Left renal pelvis (tissue), 4 donors: ENCODE measurements at places on chromosomes 2 and 18.

- DNase-seq = no peak
These were observed 97.8 kb upstream of the PXDN start for GRCh38 chr2:1841903-1842791.

- DNase-seq = no peak
These were observed 24.2 kb downstream of the LIPG start for GRCh38 chr18:49585781-49586663.

DNA sequence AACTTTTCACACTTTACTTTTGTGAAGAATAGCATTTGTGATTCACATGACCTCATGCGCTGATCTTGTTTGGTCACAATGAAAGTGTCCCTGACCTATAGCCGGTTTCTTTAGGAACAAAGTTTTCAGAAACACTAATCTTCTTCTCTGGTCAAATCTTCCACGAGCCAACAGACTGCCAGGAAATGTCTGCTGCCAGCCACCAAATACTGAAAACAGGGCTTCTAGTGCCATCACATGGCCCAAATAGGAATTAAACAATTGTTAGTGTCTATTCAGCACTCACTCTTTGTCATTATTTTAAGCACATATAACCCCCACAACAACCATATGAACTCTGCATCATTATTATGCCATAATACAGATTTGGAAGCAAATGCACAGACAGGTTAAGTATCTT, 286.5 kb upstream of the SYT4 start:
- DNase-seq = no peak

DNA sequence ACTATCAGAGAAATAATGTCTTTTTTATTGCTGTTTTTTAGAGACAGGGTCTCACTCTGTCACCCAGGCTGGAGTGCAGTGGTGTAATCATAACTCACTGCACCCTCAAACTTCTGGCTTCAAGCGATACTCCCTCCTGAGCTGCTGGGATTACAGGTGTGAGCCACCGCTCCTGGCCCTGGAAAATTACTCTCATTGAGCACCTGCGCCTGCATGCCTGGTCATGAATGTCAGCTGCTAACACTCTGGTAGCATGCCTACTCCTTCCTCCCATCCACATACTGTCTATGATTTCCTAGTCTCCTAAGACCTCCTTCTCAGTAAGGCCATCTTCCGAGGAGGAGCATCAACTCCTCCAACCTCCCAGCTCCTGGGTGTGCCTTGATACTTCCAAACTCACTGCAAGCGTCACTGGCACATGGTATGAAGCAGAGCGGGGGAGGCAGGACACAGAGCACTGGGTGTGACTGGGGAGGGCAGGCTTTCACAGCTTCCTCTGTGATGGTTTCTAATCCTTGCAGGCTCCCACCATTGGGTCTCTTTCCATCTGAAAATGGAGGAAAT, 1.6 kb upstream of the MAP2 start:
- no peak for DNase-seq

DNA sequence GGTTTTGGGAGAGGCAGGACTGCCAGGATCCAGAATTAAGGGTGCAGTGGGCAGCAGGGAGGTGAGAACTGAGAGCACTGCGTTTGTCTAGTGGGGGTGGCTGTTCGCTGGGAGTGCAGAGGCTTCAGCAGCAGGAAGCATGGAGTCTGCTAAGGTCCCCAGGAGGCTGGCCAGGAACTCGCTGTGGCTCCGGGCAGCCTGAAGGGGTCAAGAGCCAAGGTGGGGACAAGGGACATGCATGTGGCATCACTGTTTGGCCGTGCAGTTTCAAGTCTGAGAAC, 43.2 kb upstream of the SEMA4C start:
- no peak for DNase-seq

- DNase-seq = no peak
These were observed 28.3 kb upstream of the ITGB6 start for GRCh38 chr2:160228141-160228917.

DNA sequence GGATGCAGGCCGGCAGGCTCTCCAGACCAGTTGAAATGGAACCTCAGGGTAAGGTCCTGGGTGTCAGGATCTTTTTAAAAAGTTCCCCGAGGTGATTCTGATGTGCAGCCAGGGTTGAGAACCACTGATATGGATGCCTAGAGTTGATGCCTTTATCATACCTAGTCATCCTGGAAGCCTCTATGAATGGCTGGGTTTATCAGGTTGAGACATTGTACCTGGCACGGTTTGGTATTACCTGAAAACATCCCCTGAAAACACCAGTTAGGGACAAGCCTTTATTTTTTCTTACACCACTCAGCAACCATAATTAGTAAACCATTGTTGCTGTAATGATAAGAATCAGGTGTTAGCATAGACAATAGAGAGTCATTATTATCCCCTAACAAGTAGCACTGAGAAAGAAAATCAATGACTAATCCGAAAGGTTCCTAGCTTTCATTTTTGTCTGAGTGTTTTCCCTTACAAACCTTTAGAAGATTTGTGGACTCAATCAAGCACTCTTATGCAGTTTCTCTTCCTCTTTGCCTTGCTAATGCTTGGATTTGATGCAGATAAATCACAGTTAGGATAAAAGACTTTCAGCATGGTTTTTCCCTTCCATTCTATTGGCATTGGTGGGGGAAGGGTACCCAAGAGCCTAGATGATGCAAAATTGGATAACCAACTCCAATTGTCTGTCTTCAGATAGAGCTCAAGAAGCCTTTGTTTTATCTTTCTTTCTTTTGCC, 116.5 kb upstream of the LYPD6 start:
- DNase-seq = no peak

DNA sequence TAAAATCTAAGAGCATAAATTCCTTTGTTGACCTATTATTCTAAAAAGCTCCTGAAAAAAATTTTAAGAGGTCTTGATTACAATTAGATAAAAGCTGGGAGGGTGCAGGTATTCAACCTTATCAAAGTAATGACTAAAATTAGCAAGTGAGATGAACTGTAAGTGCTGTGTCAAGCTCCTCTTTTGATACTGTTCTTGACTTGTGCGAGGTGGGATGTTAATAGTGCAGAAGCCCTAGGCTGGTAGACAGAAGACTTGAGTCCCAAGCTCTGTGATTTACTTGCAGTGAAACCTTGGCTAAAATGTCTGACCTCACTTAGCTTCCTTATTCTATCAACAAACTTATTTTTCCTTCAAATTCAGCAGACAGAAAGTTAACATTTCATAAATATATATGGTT, 637.5 kb downstream of the DSC3 start:
- no peak for DNase-seq

DNA sequence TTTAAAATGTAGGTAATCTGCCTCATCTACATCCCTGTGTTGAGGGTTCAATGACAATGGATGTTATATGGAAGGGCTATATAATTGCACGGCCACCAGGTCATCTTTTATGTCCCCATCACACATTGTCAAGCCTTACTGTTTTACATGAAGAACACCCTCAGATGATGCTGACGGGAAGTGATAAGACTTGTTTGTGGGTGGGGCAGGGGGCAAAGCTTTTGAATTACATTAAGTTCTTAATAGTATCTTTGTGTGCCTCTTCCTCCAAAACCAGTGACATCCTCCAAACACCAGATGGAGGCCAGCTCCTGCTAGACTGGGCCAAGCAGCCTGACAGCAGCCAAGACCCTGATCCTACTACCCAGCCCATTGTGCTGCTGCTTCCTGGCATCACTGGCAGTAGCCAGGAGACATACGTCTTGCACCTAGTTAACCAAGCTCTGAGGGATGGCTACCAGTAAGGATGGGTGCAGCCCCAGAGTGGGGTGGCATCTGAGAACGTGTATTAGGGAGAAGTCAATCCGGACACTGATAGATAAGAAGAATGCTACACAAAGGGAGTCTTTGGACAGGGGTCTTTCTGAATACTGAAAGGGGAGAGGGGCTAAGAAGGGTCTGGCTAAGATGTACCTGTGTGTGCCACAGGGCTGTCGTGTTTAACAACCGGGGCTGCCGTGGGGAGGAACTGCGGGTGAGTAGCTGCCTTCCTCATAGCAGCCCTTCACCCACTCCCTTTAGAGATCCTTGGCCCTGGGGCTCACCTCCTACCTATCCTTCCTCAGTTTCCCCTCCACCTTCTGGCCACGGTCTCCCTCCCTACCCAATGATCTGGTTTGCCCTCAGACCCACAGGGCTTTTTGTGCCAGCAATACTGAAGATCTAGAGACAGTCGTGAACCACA, 5.3 kb downstream of the ABHD1 start:
- DNase-seq = no peak

DNA sequence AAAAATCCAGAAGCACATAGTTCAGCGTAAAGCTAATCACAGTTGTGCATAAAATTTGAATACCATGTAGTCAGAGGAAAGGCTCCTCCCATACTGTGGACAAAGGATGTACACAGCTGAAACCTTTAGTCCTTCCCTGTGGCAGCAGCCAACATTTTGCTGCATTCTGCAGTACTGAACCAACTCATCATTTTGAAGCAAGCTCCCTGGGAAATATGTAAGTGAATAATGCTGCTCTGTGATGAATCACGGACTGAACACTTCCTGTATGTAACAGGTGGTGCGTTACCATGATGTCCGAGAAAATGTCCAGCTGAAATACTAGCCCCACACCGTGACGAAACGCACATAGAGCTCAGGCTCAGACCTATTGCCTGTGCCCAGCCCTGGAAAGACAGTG, 421.1 kb upstream of the RAB12 start:
- DNase-seq = no peak

- DNase-seq = no peak
These were observed 1.8 kb downstream of the RTKN start for GRCh38 chr2:74439803-74440377.

DNA sequence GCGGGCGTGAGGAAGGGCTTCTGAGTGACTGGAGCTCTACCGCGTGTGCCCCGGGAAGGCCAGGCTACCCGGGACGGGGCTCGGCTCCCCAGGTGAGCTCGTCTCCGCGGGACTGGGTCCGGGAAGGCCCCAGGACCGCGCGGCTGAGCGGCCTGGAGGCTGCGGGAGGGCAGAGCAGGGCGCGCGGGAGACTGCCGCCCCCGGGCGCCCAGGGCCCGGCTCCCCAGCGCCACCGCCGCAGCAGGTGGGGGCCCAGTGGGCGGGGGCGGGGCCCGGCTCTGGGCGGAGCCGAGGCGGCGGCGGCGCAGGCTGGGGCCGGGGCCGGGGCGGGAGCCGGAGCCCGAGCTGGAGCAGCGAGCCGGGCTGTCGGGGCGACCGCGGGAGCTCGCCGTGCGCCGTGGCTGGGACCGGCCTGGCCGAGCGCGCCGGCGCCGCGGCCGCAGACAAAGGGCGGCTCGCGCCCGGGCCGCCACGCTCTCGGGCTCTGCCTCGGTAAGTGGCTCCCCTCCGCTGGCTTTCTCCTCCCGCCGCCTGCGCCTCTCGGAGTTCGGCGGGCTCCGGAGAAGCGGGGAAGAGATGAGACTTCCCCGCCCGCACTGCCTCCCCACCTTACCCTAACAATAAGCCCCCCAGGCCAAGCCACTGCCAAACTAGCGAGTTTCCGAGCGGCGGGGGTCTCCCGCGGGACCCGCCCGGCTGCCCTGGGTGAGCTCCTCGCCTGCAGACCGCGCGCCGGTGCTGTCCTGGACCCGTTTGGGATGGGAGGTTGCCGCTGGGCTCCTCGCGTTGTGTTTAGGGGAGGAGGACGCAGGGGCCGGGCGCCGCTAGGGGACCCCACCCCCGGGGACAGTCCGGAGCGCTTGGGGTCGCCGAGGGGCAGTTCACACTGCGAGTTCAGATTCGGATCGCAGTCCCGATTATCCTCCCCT, at the start of gene MAPK4:
Gene MAPK4, plus strand, starts transcription at position 336 of the 929 bp plus-strand sequence. CDS start 103,872 bp downstream, outside the sequence.
- DNase-seq = peak; percentile 18

GRCh38 chr2:234364661-234365060, 132.2 kb downstream of the ARL4C start:
- DNase-seq = no peak

DNA sequence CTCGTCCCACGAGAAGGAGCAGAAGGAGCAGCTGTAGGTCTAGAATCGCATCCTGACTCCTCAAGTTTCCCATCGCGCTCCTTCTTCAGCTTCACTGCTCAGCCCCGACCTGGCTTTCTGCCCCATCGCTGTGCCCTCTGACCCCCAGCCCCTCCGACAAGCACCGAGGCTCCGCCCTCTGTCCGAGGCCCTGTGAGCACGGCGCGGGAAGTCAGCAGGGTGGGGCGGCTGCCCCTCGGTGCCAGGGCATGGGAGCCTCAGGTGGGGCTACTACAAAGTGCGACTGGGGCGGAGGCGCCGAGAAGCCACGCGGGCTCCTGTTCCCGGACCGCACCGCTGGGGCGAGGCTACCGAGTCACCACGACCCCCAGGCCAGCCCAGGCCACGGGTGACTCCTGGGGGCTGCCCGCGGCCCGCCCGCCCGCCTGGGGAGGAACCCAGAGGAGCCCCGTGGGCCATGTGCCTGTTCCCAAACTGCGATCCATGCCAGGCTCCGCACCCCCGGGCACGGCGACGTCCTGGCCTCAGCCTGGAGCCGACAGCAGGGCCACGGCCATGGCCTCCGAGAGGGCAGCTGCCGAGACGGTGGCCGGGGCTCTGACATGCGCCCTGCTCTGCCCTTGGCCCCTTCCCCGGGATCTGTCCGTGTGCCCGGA, 36.6 kb upstream of the ID2 start:
- DNase-seq = no peak

- DNase-seq = peak; percentile 54
These were observed 684.0 kb upstream of the ZEB2 start for GRCh38 chr2:145203891-145204290.

GRCh38 chr18:74513883-74514205, 17.7 kb downstream of the CNDP2 start:
- no peak for DNase-seq

DNA sequence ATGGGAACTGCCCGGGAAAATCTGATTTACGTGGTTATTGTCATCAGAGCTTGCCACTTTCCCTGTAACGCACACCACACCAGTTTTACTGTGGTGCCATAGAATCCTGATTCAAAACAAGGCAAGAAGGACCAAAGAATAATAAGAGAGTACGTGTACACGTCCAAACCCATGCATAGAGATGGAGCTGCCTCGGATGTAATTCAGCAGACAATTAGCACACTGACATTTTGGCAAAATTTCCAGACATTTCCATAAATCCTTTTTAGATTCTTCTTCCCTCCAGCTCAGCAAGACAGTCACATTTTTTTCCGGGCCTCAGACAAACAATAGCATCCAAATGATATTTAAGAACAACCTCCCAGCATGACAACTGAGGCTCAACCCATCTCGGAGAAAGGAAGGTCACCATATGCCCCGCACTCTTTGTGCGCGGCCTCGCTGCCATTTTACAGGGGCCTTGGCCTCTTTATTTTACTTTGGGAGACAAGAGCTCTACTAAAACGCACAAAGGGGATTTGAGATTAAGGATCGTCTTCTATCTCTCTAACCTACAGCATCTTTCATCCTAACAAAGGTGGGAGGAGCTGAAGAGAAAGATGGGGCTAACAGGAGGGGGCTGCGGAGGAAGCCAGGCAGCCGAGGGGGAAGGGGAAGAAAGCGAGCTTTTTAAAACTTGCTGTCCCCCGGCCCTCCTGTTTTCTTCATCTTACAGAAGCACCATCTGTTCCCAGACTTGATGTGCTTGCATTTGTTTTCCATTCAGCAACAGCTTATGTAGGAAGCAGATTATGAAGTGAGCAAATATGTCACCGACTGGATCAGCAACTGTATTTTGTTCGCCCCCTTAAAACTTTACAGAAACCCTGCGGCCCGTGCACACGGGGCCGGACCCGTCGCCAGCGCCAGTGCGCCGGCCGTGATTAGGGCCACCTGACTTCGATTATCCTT, 61.0 kb downstream of the CDCA7 start:
- no peak for DNase-seq

GRCh38 chr2:167862782-167863181, 384.6 kb downstream of the STK39 start:
- DNase-seq = no peak
